ENCODE measurements at places on chromosomes 7 and 10.

DNA sequence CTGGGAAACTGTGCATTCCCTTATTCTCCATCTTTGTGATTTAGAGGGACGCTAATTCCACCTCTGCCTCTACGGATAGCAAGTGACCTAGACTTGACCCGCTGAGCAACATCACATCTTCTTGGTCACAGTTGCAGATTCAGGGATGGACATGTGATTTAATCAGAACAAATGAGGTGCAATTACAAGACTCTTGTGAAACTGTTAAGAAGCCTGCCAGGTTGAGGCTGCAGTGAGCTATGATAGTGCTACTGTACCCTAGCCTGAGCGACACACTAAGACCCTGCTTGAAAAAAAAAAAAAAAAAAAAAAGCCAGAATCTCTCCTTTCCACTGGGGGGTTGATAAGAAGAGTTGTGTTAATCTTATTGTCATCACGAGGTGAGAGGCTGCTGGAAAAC, 14.4 kb downstream of the MPLKIP start:
- DNase-seq = no peak

DNA sequence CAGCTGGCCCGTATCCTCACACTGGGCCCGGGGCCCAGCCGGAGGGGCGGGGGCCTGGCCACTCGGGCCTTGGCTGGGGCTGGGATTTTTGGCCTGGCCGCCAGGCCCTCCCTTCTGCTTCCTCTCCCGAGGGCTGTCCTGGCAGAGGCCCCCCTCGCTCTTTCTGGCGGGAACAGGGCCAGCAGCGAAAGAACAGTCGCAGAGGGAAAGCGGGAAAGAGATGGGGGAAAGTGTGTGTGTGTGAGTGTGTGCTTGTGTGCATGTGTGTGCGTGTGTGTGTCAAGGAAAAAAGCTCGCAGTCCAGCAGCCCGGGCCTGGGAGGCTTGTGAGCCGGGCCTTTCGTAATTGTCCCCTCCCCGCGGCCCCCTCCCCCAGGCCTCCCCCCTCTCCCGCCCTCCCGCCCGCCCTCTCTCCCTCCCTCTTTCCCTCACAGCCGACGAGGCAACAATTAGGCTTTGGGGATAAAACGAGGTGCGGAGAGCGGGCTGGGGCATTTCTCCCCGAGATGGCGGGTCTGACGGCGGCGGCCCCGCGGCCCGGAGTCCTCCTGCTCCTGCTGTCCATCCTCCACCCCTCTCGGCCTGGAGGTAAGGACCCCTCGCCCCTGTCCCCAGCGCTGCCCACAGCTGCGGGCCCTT, at the start of gene ELN:
TSS of gene ELN (plus strand) at position 491 of the 638 bp plus-strand sequence. CDS start at position 506, 15 bp downstream.
- DNase-seq = peak; percentile 89

- DNase-seq = no peak
These were observed 46.7 kb downstream of the BMPR1A start for GRCh38 chr10:86803156-86803555.

- no peak for DNase-seq
These were observed 64.2 kb downstream of the TRIM24 start for GRCh38 chr7:138524259-138524658.

GRCh38 chr7:47340517-47340916, 241.4 kb downstream of the TNS3 start:
- DNase-seq = no peak

DNA sequence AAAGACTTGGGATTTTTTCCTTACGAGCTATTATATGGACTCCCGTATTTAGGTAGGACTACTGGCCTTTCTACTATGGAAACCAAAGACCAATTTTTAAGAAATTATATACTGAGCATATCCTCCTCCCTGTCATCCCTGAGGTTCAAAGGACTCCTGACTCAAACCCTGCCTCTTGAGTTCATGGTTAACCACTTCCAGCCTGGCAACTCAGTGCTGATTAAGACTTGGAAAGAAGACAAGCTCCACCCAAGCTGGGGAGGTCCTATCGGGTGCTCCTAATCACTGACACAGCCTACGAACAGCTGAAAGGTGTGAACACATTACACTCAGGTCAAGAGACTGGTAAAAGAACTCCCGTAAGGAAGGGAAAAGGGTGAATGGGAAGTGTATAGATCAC, 66.8 kb downstream of the LYZL2 start:
- DNase-seq = no peak
